ENCODE measurements at places on chromosomes 1 and 21. TPM values are rescaled to one million over a fixed set of nuclear protein-coding genes. Genes with fewer than 3 reads are reported as not detected.

- peak; percentile 59 for DNase-seq
These were observed 19.2 kb upstream of the CDK18 start for GRCh38 chr1:205484985-205485967.

- DNase-seq: no peak
These were observed 27.9 kb downstream of the PGM1 start for GRCh38 chr1:63621075-63621474.

DNA sequence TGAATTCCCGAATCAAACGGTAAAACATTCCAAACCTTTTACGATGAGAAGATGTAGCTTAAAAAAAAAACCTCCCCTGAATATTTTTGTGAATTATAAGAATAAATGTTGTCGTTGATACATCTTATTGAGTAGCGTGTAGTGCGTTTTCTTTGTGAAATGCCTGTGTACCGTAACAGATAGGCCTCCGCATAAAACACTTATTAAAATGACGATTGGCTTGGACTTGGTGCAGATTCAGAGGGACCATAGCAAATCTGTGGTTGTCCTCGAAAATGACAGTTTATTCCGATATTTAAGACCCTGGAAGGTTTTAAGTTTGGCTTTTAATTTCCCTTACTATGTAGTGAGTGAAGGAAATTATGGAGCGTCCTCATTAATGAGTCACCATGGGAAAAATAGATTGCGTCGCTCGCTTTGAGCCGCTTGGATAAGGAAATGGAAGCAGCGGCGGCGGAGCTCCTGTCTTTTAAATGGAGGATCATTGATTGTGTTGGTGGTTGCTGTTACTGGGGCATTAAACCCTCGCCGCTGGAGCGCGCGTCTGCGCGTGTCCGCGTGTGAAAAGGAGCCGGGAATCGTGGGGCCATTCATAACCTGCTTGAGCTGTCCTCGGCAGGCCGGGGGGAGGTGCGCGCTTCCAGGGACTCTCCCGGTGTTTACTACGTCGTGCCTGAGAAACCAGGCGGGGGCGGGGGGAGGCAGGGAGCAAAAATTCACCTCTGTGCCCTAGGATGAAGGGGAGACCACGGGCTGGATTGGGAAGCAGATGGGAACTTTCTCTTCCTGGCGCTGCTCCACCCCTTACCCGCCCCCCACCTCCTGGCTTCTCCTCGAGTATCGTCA lies 1.6 kb downstream of the SPEN start:
- peak; percentile 82 for DNase-seq

TIAM1 gene
- polyA plus RNA-seq: 2.9 TPM

PLD5 gene
- not detected for polyA plus RNA-seq

CRP gene
- polyA plus RNA-seq: not detected

PRCC gene
- 59.6 TPM for polyA plus RNA-seq

DNA sequence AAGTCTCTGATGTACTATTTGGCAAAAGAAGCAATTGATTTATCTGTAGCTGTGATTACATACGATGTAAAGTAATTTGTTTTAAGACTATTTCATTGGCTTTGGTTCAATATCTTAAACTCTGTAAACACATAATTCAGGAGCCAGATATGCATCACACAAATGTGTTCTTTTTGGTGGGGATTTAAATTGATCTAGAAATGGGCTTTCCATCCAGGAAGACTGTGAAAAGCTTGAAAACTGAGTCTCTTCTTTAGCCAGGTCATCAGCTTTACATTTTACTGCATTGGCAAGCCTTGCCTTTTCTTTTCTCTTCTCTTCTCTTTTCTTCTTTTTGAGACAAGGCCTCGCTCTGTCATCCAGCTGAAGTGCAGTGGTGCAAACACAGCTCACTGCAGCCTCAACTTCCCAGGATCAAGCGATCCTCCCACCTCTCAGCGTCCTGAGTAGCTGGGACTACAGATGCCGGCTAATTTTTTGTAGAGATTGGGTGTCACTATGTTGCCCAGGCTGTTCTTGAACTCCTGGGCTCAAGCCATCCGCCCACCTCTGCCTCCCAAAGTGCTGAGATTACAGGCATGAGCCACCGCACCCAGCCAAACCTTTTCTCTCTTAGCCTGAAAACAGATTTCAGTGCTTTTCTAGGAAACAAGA lies 1.4 kb downstream of the RCAN3 start:
- DNase-seq: no peak

GRCh38 chr1:62725255-62725654 lies 37.1 kb upstream of the DOCK7 start:
- peak; percentile 94 for DNase-seq

GRCh38 chr1:26887125-26887524 lies 3.0 kb downstream of the GPN2 start:
- DNase-seq: peak; percentile 52

CYYR1 gene
- polyA plus RNA-seq: not detected

Data from IMR-90 (cell line).